ENCODE measurements at places on chromosomes 12 and 14.

DNA sequence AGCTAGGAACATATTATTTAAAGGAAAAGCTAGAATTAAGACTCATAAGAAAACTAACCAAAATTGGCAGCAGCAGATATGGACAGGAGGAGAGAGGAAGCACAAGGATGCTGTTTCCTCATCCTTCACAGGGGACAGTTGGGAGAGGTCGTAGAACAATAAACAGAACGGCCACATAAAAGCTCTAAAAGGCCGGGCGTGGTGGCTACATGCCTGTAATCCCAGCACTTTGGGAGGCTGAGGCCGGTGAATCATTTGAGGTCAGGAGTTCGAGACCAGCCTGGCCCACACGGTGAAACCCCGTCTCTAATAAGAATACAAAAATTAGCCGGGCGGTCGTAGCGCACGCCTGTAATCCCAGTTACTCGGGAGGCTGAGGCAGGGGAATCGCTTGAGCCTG is 10.5 kb downstream of the TCL1B start:
- no peak for DNase-seq

DNA sequence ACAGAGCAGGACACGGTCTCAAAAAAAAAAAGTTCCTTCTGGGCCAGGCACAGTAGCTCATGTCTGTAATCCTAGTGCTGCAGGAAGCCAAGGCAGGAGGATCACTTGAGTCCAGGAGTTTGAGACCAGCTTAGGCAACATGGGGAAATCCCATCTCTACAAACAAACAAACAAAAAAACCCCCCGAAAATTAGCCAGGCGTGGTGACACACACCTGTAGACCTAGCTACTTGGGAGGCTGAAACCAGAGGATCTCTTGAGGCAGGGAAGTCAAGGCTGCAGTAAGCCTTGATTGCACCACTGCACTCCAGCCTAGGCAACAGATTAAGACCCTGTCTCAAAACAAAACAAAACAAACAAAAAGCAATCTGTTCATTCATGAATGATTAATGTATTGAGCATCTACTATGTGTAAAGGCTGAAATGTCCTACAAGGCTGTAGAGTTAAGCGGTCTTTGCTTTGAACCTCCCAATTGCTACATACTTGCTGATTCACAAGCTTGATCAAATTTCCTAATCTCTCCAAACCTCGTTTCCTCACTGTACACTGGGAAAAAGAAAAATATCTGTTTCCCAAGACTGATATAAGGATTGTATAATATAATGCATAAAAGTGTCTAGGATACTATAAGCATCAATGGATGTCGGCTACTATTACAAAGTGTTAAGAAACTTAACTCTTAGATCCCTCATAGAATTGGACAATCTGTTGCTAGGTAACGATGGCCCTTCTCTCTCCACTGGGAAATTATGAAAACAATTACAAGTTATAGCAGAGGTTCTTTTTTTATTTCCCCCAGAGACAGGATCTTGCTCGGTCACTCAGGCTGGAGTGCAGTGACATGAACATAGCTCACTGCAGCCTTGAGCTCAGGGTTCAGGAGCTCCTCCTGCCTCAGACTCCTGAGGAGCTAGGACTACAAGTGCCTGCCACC is 7.9 kb upstream of the RILPL2 start:
- no peak for DNase-seq

GRCh38 chr12:67052981-67053380 is 216.2 kb upstream of the CAND1 start:
- no peak for DNase-seq

GRCh38 chr12:108551535-108551934 is 9.4 kb downstream of the SART3 start:
- no peak for DNase-seq

GRCh38 chr12:95637471-95638155 is 86.3 kb upstream of the USP44 start:
- no peak for DNase-seq

- no peak for DNase-seq
These were observed 180.2 kb upstream of the PZP start for GRCh38 chr12:9388379-9388778.

GRCh38 chr12:31662176-31662849 is 2.8 kb downstream of the ETFBKMT start:
- no peak for DNase-seq

DNA sequence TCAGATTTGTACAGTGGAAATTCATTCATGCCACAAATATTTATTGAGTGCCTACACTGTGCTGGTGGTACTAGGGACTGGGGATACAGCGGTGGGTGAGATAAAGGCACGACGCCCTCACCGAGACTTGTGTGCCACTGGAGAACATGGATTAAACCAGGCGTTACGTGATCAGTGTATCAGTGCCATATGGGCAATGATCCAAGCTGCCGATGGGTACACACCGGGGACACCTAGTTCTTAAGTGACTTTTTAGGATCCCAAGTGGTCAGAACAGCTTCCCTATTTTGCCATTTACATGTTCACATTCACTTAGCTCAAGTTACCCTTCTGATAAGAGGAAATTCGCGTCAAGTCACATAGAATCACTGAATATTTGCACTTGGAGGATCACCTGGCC is 236.7 kb downstream of the CACNA1C start:
- no peak for DNase-seq

DNA sequence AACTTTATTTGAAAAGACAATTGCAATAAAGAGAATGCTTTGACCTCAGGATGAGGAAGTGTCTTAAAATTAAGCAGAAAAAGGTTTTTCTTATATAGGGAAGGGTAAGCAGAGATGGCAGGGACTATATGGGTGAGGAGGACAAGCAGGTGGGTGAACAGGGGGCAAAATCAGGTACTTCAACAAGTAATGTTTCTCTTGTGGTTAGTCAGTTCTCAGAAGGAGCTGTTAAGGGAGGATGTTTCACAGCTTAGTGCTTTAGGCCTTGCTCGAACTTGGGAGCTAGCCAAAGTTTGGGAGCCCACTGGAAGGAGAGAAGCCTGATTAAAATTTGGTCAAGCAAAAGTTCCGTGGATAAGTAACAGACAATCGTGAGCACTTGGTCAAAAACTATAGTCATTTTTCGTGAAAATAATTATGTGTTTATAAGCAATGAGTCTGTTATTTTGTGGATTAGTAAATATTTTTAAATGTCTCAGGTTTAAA is 364.2 kb upstream of the TMPO start:
- DNase-seq = no peak

- no peak for DNase-seq
These were observed 83.7 kb downstream of the DPF3 start for GRCh38 chr14:72810201-72810600.

DNA sequence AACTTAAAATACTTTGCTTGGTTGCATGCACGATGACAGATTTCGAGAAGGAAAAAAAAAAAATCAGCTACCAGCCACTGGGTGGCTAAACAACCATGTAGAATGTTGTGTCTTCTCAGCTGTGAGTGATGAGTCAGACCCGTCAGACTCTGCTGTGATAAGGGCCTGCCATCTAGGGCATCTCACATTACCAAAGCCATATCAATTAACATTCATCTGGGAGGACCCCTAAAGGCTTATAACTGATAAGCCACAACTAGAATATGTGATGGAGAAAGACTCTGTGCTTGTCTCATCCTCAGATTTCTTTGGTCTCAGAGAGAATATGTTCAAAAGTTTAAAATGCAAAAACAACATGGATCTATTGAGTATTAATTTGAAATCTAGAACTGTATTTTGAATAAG is 111.5 kb downstream of the PAX9 start:
- no peak for DNase-seq

- DNase-seq = no peak
These were observed 92.6 kb downstream of the NUMB start for GRCh38 chr14:73365727-73366126.
